Activated CD4-positive, alpha-beta T cell treated with anti-CD3 and anti-CD28 coated beads, Interleukin-2, amount 50 U/mL, for 4 hours (primary cell): ENCODE measurements at places on chromosomes 7 and 10.
A peak's percentile ranks its signal among the peaks of the same experiment; 100 is the strongest.

DNA sequence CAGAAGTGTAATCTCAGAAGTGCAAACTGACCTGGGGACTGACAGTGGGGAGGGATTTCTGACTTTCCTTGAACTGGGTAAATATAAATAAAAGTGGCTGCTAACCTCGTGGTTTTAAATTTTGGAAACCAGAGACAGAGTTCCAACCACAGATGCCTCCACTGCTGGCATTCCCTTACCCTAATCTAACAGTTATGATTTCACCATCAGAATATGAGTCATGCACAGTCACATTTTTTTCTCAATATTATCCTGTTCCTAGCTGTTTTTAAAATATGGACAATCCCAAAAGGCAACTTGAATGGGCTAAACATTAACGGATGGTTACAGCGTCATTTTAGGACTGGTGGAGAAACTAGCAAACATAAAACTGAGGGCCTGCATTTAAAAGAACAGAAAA lies 264.3 kb upstream of the INHBA start:
- DNase-seq: no peak

DNA sequence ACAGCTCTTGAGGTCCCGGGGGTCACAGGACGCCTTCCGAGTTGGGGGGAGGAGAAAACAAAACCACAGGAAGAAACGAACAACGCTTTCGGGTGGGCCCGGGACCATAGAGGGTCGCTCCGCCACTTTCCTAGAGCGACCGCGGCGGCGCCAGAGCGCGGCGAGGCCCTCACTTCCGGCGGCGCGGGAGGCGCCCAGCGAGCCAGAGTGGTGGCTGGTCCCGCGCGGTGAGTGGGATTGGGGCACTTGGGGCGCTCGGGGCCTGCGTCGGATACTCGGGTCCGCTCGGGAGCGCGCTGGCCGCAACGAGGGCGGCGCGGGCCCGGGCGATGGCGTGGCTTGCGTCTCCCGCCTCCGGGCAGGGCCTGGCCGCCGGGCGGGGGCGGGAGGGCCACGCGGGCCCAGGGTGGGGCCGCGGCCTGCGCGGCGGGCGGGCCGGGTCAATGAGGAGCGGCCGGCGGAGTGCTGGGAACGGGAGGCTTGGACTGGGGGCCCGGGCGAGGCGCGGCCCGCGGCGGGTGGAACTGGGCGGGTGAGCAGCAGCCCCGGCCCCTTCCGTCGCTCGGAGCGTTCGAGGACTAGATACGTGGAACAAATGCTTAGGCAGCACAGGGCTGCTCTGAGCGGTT lies at the start of gene ZNF22:
ZNF22 (plus strand) TSS at position 172 of the 629 bp plus-strand sequence. CDS start 2,446 bp downstream, outside the sequence.
- DNase-seq: peak; percentile 48

GRCh38 chr10:106565546-106565945 lies 599.0 kb downstream of the SORCS1 start:
- DNase-seq: no peak

DNA sequence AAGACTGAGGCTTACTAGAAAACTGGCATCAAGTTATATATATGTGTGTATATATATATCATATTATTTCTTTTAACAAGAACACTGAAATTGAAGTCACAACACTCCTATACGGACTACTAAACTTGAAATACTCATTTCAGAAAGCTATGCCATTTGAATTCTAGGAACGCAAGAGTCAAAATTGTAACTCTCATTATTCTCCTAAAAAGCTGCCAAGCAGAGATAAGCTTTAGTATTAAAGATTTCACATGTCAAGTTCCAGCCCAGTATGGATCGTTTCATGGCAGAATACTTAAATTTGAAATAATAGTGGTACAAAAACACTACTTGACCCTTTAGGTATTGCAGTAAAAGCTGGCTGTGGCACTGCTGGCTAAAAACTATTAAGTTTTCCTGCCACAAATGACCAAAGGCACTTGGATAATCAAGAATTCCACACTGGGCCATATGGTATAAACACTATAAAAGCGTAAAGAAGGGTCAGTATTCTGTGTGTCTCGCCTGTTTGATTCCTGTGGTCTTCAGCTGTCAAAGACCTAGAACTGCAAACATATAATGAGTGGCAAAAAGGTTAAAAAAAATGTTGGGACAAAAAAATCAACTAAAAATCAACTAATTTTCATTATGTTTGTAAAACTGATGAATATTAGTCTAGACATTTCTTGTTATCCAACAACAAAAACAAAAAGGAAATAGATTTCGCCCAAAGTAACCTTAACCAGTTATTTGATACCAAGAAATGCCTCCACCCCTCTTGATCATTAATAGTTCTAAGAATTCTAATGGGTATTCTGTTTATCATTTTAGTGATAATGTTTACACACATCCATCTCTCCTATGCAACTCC lies 2.4 kb downstream of the CCDC71L start:
- DNase-seq: no peak

DNA sequence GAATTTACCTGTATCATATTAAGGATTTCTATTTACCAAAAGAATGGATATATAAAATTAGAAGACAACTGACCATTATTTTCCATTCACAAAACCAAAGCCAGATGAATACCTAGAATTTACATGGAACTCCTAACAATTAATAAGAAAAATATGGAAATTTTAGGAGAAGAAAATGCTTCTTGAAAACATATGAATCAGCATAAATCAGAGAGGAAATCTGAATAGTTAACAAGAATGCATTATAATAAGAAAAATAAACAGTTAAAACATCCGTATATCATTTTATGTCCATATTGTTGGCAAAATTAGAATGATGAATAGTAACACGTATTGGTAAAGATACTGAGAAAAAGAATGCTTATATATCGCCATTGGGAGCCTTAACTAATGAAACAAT lies 505.5 kb downstream of the NEBL start:
- no peak for DNase-seq

- no peak for DNase-seq
Measured at GRCh38 chr10:28111712-28112111, 112.8 kb upstream of the ODAD2 start.

DNA sequence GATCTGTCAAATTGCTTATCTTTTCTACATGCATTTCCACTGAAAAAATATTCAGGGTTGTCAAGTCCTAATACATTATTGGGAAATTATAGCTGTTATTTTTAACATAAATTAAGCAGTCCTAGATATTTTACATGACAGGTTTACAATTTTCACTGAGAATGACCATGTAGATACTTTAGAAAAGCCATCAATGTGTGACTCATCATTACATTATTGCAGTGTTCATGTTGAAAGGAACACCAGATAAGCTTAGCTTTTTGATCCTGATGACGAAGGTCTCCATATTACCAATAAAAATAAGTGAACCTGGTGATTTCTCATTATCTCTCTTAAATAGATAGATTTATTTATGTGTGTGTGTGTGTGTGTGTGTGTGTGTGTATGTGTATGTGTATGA lies 529.5 kb upstream of the PCDH15 start:
- DNase-seq: no peak

GRCh38 chr7:80974396-80975358 lies 55.8 kb upstream of the SEMA3C start:
- no peak for DNase-seq

GRCh38 chr7:91291902-91292301 lies 27.7 kb downstream of the FZD1 start:
- no peak for DNase-seq
